ENCODE measurements at places on chromosomes 3 and 15. TPM values are rescaled to one million over a fixed set of nuclear protein-coding genes. Genes with fewer than 3 reads are reported as not detected.
A peak's percentile ranks its signal among the peaks of the same experiment; 100 is the strongest.

DNA sequence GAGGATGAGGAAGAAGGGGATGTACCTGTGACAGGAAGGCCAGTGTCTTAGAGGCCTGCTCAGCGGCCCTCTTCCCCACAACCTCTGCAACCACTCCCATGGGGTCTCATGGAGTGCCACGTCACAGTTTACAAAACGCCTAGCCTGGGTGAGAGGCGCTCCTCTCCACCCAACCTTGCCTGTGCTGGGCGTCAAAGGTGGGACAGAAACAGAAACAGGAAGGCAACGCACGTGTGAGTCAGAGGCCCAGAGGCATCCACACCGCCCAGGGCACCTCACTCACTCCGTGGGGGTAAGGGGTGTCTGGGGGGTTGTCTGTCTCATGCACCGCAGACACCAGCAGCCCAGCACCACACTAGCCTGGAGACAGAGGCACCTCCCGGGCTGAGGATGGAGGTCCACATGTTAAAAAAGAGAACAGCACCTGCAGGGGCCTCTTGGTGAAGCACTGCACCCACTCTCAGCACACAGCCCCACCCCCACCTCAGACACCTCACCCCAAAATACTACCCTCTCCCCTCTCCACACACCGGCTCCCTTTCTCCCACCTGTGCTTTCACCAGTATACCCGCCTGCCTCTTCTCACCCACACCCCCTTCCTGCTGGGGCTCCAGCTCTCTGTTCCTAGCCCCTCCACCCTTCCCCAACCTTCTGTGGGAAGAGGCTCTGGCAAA is 4.7 kb upstream of the CALML4 start:
- peaks cover 6% of the 10 kb centered on the region for H3K4me1 ChIP-seq
- H3K27me3 ChIP-seq, result no peaks in the 10 kb centered on the region
- no peak for DNase-seq
- H3K36me3 ChIP-seq, result no peaks in the 10 kb centered on the region
- H3K27ac ChIP-seq, result no peak overlapping the region

- H3K36me3 ChIP-seq, result no peaks in the 10 kb centered on the region
- no peak for DNase-seq
- H3K4me3 ChIP-seq, result no peak overlapping the region
- H3K4me1 ChIP-seq, result no peaks in the 10 kb centered on the region
- no peaks in the 10 kb centered on the region for H3K27me3 ChIP-seq
These were observed 124.4 kb downstream of the HCN4 start for GRCh38 chr15:73244333-73244732.

- no peaks in the 10 kb centered on the region for H3K4me1 ChIP-seq
- no peak for DNase-seq
- no peaks in the 10 kb centered on the region for H3K27me3 ChIP-seq
- H3K27ac ChIP-seq, result no peak overlapping the region
These were observed 8.7 kb downstream of the CIB1 start for GRCh38 chr15:90225047-90225446.

DNA sequence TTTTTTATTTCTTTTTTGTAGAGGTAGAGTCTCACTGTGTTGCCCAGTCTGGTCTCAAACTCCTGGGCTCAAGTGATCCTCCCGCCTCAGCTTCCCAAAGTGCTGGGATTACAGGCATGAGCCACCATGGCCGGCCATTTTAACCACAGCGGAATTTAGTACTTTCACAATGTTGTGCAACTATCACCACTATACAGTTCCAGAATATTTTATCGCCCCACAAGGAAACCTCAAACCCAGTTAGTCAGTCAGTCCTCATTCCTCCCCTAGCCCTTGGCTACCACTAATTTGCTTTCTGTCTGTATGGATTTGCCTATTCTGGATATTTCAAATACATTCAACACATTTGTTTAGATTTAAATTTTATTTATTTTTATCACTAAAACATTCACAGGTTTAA is 15.5 kb upstream of the HOMER2 start:
- no peak for DNase-seq
- H3K27me3 ChIP-seq, result no peaks in the 10 kb centered on the region
- no peaks in the 10 kb centered on the region for H3K36me3 ChIP-seq
- no peaks in the 10 kb centered on the region for H3K4me1 ChIP-seq
- H3K4me3 ChIP-seq, result no peak overlapping the region
- no peak overlapping the region for H3K27ac ChIP-seq

DNA sequence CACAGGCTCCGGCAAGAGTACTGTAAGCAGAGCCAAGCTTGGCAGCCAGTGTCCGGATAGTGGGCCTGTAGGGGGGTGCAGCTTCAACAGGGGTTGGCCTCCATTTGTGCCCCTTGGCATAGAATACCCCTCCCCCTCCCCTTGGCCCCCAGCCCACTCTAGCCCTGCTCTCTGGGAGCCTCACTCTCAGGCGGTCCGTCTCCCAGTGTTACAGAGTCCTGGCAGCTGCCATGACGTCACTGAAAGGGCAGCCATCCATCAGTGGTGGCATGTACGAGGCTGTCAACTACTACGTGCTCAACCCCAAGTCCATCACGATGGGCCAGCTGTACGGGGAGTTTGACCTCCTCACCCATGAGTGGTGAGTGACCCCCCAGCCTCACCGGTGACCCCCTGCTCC is 50.4 kb downstream of the DNAH1 start:
- H3K4me3 ChIP-seq, result no peak overlapping the region
- DNase-seq, result no peak
- H3K27me3 ChIP-seq, result no peaks in the 10 kb centered on the region
- H3K4me1 ChIP-seq, result no peaks in the 10 kb centered on the region
- no peaks in the 10 kb centered on the region for H3K36me3 ChIP-seq

- no peak for DNase-seq
- H3K36me3 ChIP-seq, result no peaks in the 10 kb centered on the region
- no peak overlapping the region for H3K4me3 ChIP-seq
- H3K27me3 ChIP-seq, result no peaks in the 10 kb centered on the region
- no peaks in the 10 kb centered on the region for H3K4me1 ChIP-seq
These were observed 12.7 kb upstream of the CRABP1 start for GRCh38 chr15:78327466-78327865.

- H3K27ac ChIP-seq, result no peak overlapping the region
- no peaks in the 10 kb centered on the region for H3K36me3 ChIP-seq
These were observed 90.8 kb downstream of the CRTC3 start for GRCh38 chr15:90620379-90621067.

DNA sequence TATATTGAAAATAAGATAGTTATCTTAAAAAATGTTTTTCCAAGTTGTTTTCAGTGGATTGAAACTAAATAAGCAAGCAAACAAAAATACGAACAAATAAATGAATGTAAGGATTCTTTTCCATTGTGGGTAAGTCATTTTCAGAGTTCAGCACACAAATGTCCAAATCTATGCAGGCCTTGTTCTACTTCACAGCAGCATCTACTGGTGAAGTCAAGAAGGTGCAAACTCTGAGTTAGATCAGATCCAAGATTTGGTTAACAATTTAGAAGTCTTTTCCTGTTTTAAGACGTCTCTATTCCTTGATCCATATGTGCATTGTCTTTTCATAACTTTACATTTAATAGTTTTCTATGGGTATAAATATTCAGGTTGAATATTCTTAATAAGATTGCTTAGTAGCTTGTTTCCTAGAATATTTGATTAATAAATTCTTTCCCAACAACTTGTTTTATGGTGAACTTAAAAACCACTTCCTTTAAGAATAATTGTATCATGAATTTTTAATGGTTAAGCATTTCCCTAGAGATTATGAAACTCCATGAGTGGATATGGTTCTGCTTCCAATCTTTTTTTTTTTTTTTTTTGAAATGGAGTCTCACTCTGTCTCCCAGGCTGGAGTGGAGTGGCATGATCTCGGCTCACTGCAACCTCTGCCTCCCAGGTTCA is 10.5 kb downstream of the PTX3 start:
- H3K27ac ChIP-seq, result no peak overlapping the region
- H3K36me3 ChIP-seq, result no peaks in the 10 kb centered on the region
- DNase-seq, result no peak
- H3K4me3 ChIP-seq, result no peak overlapping the region
- H3K27me3 ChIP-seq, result no peaks in the 10 kb centered on the region
- H3K4me1 ChIP-seq, result no peaks in the 10 kb centered on the region

- no peak overlapping the region for H3K27ac ChIP-seq
- H3K4me1 ChIP-seq, result peaks cover 11% of the 10 kb centered on the region
- DNase-seq, result no peak
- no peaks in the 10 kb centered on the region for H3K36me3 ChIP-seq
These were observed 69.6 kb upstream of the ATP13A3 start for GRCh38 chr3:194556086-194557056.

DNA sequence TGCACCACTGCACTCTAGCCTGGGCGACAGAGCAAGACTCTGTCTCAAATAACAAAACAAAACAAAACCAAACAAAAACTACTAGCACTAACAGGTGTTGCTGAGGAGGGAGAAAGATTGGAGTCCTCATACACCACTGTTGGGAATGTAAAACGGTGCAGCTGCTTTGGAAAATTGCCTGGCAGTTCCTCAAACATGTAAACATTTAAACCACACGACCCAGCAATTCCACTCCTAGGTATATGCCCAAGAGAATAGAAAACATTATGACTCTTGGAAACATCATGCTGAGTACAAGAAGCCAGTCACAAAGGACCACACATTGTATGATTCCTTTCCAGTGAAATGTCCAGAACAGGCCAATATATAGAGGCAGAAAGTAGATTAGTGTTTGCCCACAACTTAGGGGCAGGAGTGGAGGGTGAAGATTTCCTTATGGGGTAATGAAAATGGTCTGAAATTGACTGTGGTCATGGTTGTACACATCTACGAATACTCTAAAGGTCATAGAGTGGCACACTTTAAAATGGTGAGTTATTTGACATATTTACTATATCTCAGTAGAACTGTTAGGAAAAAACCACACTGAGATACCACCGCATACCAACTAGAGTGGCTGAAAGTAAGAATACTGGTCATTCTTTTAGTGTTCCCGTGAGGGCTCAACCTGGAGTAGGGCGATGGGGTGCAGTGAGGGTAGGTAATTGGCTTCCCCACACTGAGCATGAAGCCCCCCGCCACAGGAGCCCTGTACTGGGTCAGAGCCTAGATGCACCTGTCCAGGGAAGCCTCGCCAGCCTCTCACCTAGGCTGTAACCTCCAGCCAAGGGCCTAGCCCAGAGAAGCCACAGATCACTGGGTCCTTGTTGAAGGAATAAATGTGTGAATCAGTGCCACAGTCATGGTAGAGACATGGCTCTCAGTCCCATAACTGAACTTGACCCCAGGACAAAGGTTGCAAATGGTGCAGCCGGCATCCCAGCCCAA is 131.1 kb downstream of the NUP210 start:
- H3K4me1 ChIP-seq, result no peaks in the 10 kb centered on the region
- DNase-seq, result no peak
- no peak overlapping the region for H3K27ac ChIP-seq
- H3K36me3 ChIP-seq, result no peaks in the 10 kb centered on the region
- H3K27me3 ChIP-seq, result no peaks in the 10 kb centered on the region

DNA sequence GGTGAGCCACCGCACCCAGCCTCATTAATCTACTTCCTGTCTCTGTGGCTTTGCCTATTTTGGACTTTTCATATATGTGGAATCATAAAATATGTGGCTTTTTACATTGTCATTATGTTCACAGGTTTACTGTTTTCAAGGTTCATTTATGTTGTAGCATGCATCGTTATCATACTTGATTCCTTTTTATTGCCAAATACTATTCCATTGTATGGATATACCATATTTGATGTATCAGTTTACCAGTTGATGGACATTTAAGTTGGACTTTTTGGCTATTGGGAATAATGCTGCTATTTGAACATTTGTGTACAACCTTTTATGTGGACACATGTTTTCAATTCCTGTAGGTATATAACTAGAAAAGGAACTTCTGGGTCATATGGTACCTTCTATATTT is 14.0 kb downstream of the GXYLT2 start:
- H3K4me1 ChIP-seq, result peaks cover 5% of the 10 kb centered on the region
- no peaks in the 10 kb centered on the region for H3K36me3 ChIP-seq
- no peaks in the 10 kb centered on the region for H3K27me3 ChIP-seq
- H3K4me3 ChIP-seq, result no peak overlapping the region
- no peak overlapping the region for H3K27ac ChIP-seq
- no peak for DNase-seq

DNA sequence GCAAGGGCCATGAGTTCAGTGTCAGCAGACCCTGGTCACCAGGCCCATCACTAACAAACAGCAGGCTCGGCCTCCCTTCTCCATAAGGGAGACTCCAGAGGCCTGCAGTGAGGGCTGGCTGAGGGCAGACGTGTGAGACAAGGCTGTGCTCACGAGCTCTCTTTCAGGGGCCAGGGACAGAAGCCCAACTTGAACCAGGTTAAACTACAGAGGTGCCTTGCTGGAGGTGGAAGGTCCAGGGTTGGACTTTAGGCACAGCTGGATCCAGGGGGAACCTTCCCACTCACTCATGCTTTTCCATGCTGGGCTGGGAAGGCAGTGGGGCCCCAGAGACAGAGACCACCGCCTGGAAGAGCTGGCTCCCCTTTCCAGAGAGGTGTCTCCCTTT is 19.0 kb downstream of the CFAP100 start:
- no peaks in the 10 kb centered on the region for H3K36me3 ChIP-seq
- H3K27ac ChIP-seq, result no peak overlapping the region
- no peaks in the 10 kb centered on the region for H3K27me3 ChIP-seq
- no peak for DNase-seq
- H3K4me1 ChIP-seq, result no peaks in the 10 kb centered on the region

GRCh38 chr3:6047016-6047415 is 813.9 kb upstream of the GRM7 start:
- no peaks in the 10 kb centered on the region for H3K27me3 ChIP-seq
- no peaks in the 10 kb centered on the region for H3K4me1 ChIP-seq
- DNase-seq, result no peak

- H3K36me3 ChIP-seq, result no peaks in the 10 kb centered on the region
- DNase-seq, result peak; percentile 34
- H3K27me3 ChIP-seq, result no peaks in the 10 kb centered on the region
These were observed 837 bp downstream of the LRRN1 start for GRCh38 chr3:3800080-3800455.

DNA sequence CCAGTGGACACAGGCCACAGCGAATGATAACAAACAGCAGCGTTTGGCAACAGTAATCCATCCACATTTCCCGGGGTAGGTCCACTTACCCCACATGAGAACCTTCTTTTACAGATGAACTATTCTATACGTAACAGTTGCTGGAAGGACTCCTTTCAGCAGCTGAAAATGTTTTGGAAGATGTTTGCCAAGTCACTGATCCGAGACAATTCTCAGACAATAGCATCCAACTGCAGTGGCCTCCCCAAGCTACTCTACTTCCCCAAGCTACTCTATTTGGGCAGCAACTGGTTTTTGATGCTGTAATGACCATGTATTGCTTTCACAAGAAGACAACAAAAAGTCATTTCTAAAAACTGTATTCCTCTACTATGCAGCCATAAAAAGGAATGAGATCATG is 87.5 kb downstream of the ADAMTS17 start:
- no peaks in the 10 kb centered on the region for H3K36me3 ChIP-seq
- no peaks in the 10 kb centered on the region for H3K27me3 ChIP-seq
- no peak overlapping the region for H3K27ac ChIP-seq
- H3K4me1 ChIP-seq, result no peaks in the 10 kb centered on the region
- DNase-seq, result no peak
- no peak overlapping the region for H3K4me3 ChIP-seq

- H3K27me3 ChIP-seq, result no peaks in the 10 kb centered on the region
- DNase-seq, result no peak
- H3K4me1 ChIP-seq, result no peaks in the 10 kb centered on the region
- no peak overlapping the region for H3K27ac ChIP-seq
- no peaks in the 10 kb centered on the region for H3K36me3 ChIP-seq
These were observed 48.3 kb upstream of the TIPARP start for GRCh38 chr3:156626104-156626503.

- no peak overlapping the region for H3K27ac ChIP-seq
- H3K36me3 ChIP-seq, result no peaks in the 10 kb centered on the region
- H3K4me3 ChIP-seq, result no peak overlapping the region
- H3K27me3 ChIP-seq, result no peaks in the 10 kb centered on the region
- no peak for DNase-seq
These were observed 269.4 kb upstream of the TTC14 start for GRCh38 chr3:180332608-180333007.

Gene ETV5
- 6.6 TPM for total RNA-seq

Gene GOLGA8G
- not detected for total RNA-seq
